HCT116 (cell line): ENCODE measurements at places on chromosomes 1 and 21. TPM values are rescaled to one million over a fixed set of nuclear protein-coding genes. Genes with fewer than 3 reads are reported as not detected.

DNA sequence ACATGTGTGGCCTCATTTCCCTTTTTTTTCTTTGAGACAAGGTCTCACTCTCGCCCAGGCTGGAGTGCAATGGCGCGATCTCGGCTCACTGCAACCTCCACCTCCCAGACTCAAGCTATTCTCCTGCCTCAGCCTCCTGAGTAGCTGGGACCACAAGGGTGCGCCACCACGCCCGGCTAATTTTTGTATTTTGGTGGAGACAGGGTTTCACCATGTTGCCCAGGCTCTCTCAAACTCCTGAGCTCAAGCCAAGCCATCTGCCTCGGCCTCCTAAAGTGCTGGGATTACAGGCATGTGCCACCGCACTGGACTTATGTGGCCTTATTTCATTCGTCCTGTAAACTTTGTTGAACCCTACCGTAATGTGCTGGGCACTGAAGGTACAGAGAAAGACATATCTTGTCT, 569 bp upstream of the WARS2 start:
- H3K27ac ChIP-seq = peak overlapping the region; percentile 91
- H3K27me3 ChIP-seq = no peaks in the 10 kb centered on the region
- H3K36me3 ChIP-seq = no peaks in the 10 kb centered on the region
- H3K4me3 ChIP-seq = peak overlapping the region; percentile 65
- H3K4me1 ChIP-seq = peaks cover 19% of the 10 kb centered on the region

DNA sequence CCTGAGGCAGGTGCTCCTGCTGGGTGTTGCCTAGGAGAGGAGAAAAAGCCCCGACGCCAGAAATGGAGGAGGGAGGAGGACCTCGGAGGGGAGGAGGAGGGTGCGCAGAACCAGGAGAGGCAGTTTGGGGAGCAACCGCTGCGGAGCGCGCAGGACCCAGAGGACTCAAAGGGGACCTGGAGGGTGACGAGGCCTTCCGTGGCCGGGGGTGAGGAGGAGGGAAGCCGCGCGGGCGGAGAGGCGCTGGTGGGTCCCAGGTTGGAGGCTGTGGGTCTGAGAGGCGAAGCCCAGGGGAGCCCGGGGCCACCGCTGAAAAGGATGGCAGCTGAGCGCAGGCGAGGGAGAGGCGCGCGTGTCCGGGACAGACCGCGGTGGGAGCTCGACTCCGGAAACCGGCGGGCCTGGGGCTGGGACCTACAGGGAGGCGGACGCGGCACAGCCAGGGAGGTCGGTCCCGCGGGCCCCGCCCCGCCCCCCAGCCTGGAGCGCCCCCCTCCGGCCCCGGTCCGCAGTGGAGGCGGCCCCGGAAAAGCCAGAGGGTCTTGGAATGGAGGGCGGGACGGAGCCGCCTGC, 15.1 kb downstream of the RNF223 start:
- H3K4me3 ChIP-seq = peak overlapping the region; percentile 71
- H3K27ac ChIP-seq = peak overlapping the region; percentile 69; the same call in 1 of the 2 replicates
- peaks cover 8% of the 10 kb centered on the region for H3K36me3 ChIP-seq
- peaks cover 27% of the 10 kb centered on the region for H3K4me1 ChIP-seq
- DNase-seq = no peak
- H3K27me3 ChIP-seq = no peaks in the 10 kb centered on the region

The OR2T33 gene
- total RNA-seq = not detected

The KDF1 gene
- total RNA-seq = 23.0 TPM

The LAMC2 gene
- 22.2 TPM for total RNA-seq
